CD4-positive, alpha-beta T cell treated with Interleukin-17A for 1 hour (primary cell): ENCODE measurements at places on chromosomes 3 and 15.

DNA sequence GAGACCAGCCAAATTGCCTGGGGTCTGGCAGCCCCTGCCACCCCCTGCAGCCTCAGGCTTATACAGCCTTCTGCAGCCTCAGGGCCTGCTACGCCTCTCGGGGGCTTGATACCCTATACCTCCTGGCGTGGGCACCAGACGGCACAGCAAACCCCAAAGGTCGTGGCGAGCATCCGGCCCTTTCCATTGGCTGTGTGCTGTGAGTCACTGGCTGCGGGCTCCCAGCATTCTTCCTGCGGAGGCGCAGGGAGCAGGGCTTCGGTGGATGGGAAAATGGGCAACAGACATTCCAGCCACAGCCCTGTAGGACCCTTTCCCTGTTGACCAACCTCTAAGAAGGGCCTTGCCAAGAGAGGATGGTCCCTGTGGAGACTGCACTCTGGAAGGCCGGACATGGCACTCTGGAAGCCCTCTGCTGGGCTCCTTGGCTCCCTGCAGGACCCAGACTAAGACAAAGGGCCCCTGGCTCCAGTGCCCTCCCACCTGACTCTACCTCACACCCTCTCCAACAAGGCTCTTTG lies 59.6 kb downstream of the ITGA11 start:
- no peak for DNase-seq

DNA sequence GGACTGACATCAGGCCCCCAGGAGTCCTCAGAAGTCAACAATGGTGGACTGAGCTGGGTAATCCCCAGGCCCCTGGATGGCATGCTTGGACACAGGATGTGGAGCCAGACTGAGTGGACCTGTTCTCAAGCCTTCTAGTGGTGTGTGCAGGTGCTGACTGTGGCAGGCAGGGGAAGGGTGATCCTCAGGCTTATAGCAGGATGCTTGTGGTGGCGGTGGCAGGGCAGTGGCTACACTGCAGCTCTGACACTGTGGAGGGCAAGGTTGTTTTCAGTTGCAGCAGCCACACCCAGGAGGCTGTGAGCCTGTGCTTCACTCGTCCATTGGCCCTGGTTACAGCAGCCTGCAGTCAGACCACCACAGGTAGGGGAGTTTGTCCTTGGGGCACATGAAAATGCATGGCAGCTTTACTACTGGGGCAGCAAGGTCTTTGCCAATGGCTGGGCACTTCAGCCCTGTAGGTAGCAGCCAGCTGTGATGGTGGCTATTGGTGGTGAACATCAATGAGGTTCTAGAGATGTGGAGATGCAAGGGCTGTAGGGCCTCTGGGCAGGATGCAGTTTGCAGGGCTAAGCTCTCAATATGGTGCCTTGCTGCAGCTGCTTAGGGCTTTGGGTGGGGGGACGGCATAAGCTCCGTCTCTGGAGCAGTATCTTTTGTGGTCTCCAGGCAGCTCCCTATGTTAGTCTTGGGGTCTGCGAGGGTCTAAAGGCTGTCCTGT lies 17.5 kb upstream of the MYO5A start:
- DNase-seq = no peak

DNA sequence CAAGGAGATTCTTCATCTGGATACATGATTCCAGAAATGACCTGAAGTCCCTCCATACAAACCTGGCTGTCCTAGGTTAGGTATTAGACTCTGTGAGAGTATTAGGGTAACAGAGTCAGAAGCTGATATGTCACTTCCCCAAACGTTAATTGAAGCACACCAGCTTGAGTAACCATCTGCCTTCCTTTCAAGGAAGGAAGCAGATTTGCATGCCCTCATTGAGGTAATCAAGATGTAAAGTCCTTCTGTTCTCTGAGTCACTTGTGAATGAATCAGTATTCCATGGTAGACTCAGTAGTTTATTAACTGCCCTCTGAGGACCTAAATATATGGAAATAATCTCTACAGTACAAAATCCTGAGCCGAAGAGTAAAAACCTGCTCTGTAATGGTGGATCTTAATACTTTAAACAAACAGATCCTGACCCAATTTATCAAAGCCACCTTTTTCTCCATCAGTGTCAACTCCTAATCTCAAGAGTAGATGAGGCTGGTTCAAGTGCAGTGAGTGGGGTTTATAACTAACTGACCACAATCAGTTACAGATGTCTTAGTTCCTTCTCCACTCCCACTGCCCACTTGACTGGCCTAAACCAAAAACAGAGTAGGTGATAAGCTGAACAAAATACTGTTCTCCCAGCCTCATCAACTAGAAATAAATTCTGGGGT lies 246.2 kb upstream of the CHRM5 start:
- DNase-seq = no peak

DNA sequence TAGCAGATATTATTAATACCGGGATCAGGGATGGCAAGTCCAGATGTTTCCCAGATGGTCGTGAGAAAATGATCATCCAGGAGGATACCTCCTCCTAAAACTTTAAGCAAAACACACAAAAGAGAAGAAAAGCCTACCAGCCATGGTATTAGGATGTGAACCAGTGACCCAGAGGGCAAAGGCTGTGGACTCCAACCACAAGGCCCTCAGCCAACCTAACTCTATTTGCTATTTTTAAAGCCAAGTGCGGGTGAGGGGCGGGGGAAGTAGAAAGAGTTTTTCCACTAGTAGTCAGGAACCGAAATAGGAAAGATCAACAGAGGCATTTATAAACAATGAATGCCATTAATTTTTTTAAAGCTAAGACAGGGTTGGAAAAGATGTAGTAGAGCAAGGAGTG lies 77.4 kb downstream of the STAC start:
- no peak for DNase-seq

- no peak for DNase-seq
Observed at GRCh38 chr15:66051833-66052232, 182.5 kb downstream of the RAB11A start.

- DNase-seq = no peak
Observed at GRCh38 chr3:120364821-120365220, 15.7 kb upstream of the LRRC58 start.
